Peyer's patch (tissue), 4 donors: ENCODE measurements at places on chromosomes 2 and 18. TPM values are rescaled to one million over a fixed set of nuclear protein-coding genes. Genes with fewer than 3 reads are reported as not detected.

The CXCR4 gene
- total RNA-seq, result 34.0 TPM

GRCh38 chr2:55168221-55169154 lies 63.6 kb downstream of the CLHC1 start:
- peak; percentile 34 for DNase-seq

The PRSS56 gene
- total RNA-seq, result not detected

DNA sequence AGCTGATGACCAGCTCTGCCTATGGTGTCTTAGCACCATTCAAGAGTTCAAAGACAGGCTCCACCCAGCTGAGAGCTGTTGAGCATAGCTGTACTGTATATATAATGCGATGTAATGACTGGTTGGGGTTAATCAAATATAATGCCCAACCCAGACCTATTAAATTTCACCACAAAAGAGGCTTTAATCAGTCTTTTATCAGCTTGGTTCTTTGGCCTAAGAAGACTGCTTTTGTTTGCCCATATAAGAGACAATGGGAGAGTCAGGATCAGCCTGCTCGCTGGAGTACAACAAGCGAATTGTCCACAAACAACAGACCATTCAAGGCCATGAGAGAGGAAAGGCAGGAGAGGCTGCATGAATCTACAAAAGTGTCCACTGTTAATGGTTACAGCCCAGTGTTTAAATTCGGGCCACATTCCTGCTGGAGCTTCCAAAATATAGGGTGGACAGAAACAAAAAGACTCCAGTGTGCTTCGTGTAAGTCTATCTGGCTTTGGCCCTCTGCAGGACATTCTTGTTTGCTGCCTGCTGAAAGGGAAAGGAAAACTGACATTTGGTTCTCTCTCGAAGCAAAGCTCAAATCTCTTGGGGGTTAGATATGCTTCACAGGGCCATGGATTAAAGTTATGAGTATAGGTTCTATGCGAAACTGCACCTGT lies 299.0 kb upstream of the FBXO11 start:
- DNase-seq, result no peak

The CRYGC gene
- total RNA-seq, result not detected

The CNDP1 gene
- not detected for total RNA-seq

The GLI2 gene
- total RNA-seq, result 0.18 TPM

The CTAGE1 gene
- not detected for total RNA-seq

- DNase-seq, result no peak
Measured at GRCh38 chr2:9416267-9416961, 6.9 kb downstream of the ITGB1BP1 start.

DNA sequence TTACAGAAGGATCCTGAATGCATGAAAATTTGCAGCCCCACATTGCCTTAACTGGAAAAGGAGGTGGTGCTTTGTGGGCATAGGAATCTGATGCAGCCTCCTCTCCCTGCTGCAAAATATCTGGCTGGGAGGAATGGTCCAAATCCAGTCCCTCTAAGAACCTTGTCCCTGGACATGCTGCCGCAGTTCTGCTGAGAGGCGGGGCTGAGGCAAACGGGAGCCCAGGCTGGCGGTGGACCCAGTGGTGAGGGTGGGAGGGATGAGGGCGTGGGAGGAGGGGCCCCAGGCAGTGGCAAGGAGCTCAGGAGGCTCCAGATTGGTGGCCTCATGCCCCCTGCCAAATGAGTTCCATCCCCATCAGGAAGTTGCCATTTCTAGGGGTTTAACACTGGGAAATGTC lies 36.2 kb downstream of the ZAP70 start:
- DNase-seq, result no peak

The BOLL gene
- total RNA-seq, result not detected

The ACMSD gene
- not detected for total RNA-seq

The UCN gene
- not detected for total RNA-seq

DNA sequence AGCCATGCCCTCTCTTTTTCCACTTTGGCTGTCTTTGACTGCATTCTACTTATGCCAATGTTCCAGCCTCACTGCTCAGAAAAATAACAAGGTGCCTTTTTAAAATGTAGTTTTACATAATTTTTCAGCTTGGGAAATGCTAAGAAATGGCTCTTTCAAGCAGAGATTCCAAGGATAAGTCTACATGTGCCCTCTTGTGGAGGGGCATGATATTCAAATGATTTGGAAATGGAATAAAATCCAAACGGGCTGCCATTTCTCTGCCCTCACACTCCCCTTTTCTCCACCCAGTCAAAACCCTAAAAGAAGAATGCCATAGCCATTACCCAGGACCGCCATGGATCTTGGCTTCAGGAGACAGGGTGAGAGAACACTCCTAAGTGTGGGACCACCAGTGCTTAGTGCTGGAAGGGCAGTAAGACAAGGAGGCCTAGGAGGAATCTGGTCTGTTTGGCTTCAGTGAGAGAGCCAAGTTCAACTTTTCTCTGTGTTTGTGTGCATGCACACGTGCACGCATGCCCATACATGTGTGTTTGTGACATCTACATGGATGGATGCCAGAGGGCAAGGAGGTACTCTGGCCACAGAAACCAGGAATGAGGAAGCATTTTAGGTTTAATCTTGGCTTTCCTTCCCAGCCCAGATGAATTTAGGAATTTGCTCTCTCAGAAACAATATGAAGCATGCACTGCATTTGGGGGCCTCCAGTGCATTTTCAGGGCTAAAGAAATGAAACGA lies 174.0 kb upstream of the SLC14A2 start:
- DNase-seq, result no peak

GRCh38 chr18:35045121-35045520 lies 3.9 kb downstream of the MAPRE2 start:
- no peak for DNase-seq

GRCh38 chr2:130951018-130951417 lies 114.3 kb downstream of the ARHGEF4 start:
- no peak for DNase-seq

GRCh38 chr2:222440673-222441422 lies 16.5 kb downstream of the SGPP2 start:
- no peak for DNase-seq

The PTPRN gene
- 4.9 TPM for total RNA-seq

DNA sequence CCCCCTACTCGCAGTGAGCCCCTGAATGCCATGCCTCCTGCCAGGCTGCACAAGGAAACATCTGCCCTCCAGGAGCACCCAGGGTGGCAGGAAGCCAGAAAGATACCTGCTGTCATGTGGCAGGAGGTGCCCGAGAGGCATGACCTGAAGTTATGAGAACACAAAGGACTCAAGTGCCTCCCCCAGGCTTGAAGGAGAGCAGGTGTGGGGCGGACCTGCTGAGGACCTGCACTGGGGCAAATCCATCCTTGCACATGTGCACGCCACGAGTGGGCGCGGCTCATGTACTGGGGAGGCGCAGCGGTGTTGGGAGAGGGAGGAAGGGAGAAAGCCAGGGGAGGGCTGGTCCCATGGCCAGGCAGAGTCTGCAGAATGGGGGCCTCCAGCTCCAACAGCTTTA lies 26.9 kb downstream of the SDC1 start:
- DNase-seq, result peak; percentile 89

GRCh38 chr18:62587689-62588088 lies 64.9 kb downstream of the ZCCHC2 start:
- no peak for DNase-seq

DNA sequence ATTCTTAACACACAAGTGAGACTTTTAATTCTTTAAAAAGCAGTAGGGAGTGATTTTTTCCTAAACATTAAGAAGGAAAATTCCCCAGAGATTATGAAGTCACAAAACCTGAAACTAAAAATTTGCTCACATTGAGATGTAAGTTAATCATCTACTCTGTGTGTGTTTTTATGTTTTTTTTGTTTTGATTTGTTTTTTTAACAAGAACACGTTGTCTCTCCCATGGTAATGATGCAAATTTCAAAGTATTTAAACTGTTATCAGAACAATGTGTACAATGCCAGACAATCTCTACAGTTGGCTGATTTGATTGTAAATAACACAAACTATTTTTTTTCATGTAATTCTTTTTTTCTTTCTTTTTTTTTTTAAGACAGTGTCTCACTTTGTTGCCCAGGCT lies 71.5 kb downstream of the COLEC12 start:
- no peak for DNase-seq

DNA sequence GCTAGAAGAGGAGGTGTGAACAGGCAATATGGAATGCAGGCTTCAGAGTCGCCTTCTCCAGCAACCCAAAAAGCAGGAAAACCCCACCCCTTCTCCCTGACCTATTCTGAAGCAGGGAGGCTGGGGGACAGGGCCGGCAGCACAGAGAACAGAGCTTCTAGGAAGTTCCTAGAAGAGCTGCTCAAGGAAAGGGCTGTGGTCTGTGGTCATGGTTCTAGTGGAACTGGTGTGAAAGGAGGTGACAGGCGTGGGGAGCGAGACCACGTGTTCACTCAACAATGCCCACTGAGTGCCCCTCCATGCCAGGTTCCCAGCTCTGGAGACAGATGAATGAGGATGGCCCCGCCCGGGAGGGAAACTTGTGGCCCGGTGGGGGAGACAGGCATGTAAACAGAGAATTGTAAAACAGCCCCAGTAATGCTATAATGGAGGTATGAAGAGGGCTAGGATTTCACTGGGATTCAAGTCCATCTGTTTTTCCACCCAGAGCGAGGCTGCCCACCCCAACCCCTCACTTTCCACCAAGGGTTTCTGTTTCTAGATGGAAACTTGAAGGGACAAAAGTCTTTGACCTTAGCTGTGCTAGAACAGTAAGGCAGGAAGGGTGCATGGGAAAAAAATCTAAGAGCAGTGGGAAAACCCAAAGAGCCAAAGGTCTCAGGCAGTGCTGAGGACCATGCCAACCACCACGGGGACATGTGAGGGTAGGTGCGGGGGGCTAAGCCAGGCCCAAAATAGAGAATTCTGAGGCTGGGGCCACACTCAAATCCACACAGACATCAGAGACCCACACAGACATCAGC lies 71.8 kb downstream of the TNS1 start:
- DNase-seq, result no peak

- DNase-seq, result no peak
Measured at GRCh38 chr2:68387408-68388350, 22.6 kb downstream of the PLEK start.

The PRKAG3 gene
- not detected for total RNA-seq

DNA sequence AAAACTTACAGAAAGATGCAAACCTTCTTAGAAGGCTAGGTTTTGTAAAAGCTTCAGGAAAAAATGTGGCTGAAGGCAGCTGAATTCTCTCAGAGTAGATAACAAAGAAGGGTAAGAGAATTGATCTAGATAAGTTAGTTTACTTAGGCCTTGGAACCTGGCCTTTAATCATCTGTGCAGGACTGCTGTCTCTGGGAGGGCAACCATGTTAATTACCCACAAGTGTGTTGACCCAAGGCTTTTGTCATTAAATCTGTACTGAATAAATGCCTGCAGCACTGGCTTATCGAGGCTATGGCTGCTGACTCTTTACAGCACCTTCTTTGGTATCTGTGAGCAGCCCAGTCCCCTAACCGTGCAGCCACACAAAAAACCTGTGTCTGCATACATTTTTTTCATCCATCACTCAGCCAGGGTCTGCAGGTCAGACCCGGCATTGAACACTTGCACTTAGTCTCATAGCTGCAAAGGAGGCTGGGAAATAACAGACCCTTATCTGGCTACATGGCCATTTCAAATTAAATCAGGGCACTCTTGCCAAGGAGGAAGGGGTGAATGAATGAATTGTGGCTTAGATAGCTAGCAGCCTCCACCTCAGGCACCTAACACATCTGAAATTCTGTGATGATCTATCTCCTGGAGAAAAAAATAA lies 120.2 kb upstream of the MSH2 start:
- DNase-seq, result no peak

The GPBAR1 gene
- total RNA-seq, result 3.3 TPM

The IL37 gene
- not detected for total RNA-seq

The HMSD gene
- total RNA-seq, result not detected

The ALPI gene
- 390 TPM for total RNA-seq

- no peak for DNase-seq
Measured at GRCh38 chr18:36419900-36420531, 122.5 kb downstream of the FHOD3 start.

DNA sequence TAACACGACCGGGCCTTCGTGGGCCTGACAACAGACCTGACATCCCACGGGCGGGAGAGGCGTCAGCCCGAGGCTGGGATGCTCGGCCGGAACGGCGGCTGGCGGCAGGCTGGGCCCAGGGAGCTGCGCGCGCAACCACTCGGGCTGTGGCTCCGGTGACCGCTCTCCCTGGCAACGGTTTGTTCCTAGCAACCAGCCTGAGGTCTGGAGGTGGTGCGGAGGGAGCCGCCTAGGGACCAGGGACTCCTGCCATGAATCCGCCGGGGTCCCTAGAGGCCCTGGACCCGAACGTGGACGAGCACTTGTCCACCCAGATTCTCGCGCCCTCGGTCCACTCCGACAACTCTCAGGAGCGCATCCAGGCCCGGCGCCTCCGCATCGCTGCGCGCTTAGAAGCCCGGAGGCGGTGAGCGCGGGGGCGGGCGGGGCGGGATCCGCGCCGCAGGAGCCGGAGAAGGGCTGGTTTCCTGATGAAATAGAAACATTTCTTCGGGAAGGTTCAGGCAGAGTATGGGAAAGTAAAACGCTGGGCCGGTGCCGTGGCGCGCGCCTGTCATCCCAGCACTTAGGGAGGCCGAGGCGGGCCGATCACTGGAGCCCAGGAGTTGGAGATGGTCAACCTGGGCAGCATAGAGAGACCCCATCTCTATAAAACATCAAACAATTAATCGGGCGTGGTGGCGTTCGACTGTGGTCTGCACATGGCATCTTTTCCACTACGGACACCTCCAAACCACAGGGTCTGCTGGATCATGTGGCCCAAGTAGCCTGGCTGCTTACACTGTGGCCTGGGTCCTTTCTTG lies at the start of gene DRC1:
TSS of gene DRC1 (plus strand) at position 182 of the 803 bp plus-strand sequence. CDS start at position 252, 70 bp downstream.
- no peak for DNase-seq

DNA sequence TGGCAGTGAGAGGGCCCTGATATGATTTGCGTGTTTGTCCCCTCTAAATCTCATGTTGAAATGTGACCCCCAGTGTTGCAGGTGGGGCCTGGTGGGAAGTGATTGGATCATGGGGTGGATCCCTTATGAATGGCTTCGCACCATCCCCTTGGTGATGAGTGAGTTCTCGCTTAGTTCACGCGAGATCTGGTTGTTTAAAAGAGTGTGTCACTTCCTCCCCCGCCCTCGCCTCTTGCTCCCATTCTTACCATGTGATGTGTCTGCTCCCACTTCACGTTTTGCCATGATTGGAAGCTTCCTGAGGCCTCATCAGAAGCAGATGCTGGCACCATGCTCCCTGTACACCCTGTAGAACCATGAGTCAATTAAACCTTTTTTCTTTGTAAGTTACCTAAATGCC lies 319.9 kb upstream of the ID2 start:
- DNase-seq, result no peak

GRCh38 chr2:204495381-204495780 lies 49.9 kb upstream of the PARD3B start:
- no peak for DNase-seq

The NEB gene
- total RNA-seq, result 5.1 TPM

GRCh38 chr2:133142087-133142486 lies 426.2 kb downstream of the NCKAP5 start:
- no peak for DNase-seq

DNA sequence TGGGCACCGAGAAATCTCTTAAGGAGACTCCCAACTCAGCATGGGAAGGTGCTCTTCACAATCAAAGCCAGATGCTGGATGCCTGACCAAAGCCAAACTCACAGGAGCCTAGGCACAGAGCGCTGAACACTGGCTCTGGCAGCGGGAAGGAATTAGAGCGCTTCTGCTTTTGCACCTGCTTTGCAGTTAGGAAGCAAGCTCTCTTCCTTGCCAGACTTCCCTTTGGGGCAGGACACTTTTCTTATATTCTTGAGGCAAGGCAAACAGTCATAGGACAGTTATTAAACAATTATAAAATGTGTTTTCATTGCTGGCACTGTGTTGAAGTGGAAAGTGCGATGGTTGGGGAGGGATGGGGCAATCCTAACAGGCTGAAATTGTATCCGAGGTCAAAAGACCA lies 79.6 kb upstream of the DNMT3A start:
- DNase-seq, result peak; percentile 42
